NCI-H1092 (cell line): ENCODE measurements at places on chromosomes 13 and 19.

GRCh38 chr19:41552558-41552957 lies 23.4 kb upstream of the CEACAM21 start:
- no peak for DNase-seq

- DNase-seq = no peak
Observed at GRCh38 chr19:53007200-53007599, 6.5 kb upstream of the ERVV-1 start.

GRCh38 chr19:41804336-41804735 lies 7.9 kb downstream of the CEACAM3 start:
- DNase-seq = no peak

DNA sequence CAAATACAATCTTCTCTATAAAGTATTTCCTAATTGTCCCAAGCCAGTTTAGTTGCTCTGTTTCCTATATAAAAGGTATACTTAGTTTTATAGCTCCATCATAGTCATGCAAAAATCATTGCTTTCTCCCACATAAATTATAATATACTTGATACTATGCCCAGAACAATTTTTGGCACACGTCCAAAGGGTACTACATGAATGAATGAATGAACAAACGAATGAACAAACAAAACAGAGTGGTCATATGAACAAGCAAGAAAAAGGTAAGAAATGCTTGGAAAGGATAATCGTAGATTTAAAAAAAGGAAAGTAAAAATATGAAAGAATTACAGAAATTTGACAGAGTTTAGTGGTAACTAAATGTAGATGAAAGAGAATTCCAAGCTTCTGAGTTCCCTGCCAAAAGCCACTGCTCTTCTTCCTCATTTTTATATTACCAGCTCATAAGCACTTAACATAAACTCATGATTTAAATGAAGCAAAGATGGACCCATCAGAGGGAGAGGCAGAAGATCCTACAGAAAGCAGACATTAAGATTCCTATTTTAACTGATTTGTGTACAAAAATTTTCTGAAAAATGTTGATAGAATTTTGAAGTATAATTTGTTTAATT lies 123.2 kb downstream of the ENOX1 start:
- no peak for DNase-seq

- DNase-seq = no peak
Observed at GRCh38 chr19:1101337-1101698, 2.5 kb upstream of the GPX4 start.

DNA sequence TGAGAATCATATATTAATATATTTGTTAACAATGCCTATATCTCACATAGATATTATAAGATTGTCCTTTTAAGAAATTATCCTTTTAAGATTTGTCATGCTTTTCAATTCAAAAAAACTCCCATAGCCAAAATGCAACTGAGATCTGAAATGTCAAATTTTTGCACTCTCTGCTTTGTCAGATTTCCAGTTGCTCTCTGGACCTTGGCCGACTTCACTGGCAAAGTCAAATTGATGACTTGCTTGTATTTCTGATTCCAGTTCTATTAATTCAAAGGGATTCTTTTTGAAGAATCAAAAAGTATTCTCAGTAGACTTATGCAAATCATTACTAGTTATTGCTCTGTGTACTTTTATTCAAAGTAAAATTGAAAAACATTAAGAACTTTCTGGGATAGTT lies 101.2 kb upstream of the SCEL start:
- no peak for DNase-seq

DNA sequence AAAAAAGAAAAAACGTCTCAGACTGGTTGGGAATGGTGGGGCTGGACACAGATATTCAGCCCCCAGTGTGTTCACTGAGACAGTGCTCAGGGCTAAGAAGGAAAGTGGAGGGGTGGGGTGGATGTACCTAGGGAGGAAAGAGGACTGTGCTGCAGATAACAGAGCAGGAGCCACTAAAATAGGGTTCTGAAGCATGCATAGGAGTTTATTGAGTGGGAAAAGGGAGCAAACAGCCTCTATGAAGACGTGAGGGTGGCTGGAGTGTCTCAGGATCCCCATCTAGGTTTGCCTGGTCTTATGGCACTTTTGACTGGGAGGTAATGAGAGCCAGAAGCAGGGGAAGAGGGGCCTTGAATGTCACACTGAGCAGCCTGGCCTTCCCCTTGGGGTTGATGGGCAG lies 3.4 kb downstream of the MEGF8 start:
- DNase-seq = no peak

DNA sequence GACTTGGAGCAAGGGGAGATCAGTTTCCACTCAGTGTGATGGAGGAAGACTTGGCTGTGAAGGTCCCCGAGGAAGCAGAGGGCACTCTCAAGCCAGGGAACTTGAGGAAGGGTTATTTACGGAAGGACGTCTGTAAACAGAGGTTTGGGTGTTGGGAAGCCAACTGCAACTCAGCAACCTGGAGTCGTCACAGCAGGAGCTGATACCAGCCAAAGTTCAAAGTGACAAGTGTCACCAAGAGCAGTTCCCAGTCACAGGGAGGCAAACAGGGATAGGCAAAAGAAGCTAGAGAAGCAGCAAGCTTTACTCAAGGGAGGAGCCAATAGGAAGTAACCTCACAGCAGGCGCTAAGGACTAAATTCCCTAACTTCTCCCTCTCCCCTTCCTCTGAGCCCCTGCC lies 205.5 kb downstream of the EFNB2 start:
- DNase-seq = no peak

DNA sequence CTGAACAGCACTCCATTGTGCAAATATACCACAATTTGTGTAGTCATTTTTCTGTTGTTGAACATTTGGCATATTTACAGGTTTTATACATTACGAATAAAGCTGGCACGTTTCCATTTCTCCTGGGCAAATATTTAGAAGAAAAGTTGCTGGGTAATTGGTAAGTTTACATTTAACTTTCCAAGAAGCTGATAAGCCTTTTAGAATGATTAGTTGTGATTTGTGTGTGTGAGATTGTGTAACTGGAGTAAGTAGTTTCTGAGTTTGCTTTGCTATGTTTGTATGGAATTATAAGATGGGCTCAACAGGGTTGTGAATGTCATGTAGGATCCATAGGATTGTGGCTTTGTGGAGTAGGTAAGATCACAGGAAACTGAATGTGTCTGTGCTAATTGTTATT lies 1.6 kb upstream of the ZNF529 start:
- no peak for DNase-seq

GRCh38 chr19:21604351-21604926 lies 99.0 kb downstream of the ZNF429 start:
- no peak for DNase-seq

DNA sequence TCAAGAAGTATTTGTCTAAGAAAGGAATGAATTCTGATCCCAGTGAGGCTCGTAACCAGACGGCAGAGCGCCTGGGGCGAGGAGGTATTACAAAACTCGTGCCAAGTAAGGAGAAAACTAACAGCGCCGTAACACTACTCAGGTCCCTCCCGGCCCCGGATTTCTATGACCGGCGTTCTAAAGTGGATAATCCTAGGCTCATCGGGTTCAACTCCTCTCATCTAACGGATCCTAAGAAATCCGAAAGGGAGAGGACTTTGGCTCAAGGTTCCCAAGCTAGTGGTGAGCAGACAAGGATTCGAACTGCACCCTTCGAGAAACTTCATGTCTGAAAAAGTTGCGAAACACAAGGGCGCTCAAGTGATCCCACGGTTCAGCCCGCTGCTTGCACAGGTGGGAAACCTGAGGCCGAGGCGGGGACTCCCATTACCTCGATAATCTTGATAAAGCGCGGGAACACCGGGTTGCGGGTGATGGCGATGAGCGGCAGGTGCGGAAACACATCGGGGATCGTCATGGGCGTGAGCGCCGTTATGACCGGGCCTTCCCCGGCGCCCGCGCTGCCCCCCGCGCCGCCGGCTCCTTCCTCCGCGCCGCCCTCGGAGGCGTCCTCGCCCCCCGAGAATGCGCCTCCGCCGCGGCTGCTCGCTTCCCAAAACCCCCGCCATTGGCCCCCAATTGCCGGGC lies 529 bp downstream of the LONP1 start:
- no peak for DNase-seq

GRCh38 chr19:19578252-19578651 lies 40.2 kb downstream of the CILP2 start:
- DNase-seq = no peak

GRCh38 chr19:35484252-35485036 lies 5.8 kb downstream of the KRTDAP start:
- DNase-seq = no peak

- DNase-seq = no peak
Observed at GRCh38 chr13:110161112-110161882, 145.7 kb downstream of the COL4A1 start.

DNA sequence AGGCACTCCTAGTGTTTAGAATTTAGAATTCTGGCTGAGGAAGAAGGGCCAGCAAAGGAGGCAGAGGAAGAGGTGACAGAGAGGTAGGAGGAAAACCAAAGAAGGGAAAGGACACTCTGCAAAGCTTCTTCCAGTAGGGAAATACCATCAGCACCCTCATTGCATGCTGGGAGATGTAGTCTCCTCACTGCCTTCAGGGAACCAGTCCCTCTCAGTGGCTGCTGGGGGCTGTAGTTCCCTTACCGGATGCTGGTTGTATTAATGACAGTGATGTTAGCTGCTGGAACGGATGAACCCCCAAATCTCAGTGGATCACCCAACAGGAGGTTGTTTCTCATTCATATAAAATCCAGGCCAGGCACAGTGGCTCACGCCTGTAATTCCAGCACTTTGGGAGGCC lies 10.1 kb downstream of the GRIN2D start:
- DNase-seq = no peak

DNA sequence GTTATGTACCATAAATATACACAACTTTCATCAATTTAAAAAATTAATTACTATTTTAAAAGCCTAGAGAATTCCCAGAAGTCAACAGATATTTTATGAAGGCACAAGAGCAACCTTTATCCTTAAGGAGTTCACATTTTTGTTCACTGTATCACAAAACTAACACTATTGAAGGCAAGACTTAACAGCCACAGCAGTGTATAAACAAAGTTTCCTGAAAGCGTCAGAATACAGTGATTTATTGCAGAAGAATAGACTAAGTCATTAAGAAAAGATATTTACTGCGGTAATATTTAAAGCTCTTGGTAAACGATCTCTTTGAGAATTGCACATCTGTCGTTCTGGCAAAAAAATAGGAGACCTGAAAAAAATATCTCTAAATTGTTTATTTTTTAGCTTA lies 419.3 kb upstream of the NBEA start:
- no peak for DNase-seq

GRCh38 chr13:45474584-45475454 lies 10.1 kb downstream of the COG3 start:
- DNase-seq = no peak

GRCh38 chr13:57857945-57858344 lies 226.4 kb downstream of the PCDH17 start:
- DNase-seq = no peak

DNA sequence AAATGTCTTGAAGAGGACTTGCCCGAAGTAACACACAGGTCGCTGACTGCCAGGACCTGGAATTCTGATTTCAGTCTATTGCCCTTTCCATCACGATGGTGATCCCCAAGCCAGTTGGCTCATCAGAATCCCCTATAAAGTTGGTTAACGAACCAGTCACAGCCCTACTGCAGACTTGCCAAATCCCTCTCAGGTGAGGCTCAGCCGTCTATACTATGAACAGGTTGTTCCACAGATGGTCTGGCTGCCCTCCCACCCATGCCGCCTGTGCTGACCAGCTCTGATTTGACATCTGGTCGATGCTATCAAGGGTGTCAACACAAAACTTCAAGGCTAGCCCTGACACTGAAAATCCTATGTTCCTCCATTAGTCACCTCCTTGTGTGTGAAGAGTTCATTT lies 90.0 kb downstream of the RNASEH2B start:
- no peak for DNase-seq

DNA sequence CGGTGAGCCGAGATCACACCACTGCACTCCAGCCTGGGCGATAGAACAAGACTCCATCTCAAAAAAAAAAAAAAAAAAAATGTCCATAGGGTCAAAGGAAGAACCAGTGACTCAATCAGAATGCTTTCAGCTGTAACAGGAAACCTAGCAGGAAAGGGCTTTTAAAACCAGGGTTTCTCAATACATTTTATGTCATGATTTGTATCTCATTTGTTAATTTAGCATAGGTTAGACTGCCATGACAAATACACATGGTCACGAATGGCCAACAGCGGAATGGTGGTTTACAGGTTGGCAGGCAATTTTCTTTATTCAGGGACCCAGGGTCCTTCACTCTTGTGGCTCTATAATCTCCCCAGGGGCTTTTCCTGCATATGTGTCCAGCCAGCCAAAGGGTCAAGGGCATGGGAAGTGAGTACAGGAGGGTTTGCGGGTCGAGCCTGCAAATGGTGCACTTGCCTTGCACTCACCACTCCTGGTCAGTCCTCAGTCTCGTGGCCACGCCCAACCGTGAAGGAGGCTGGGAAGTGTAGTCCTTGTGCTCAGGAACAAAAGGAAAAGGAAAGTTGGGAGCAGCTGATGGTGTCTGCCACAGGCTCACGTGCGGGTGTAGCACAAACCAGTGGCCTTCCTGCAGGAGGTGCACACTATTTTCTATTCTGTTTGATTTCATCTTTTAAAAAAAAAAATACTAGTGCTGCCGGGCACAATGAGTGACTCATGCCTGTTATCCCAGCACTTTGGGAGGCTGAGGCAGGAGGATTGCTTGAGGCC lies 14.8 kb downstream of the DHX34 start:
- DNase-seq = no peak

- DNase-seq = no peak
Observed at GRCh38 chr13:30835442-30835841, 70.6 kb upstream of the MEDAG start.

- DNase-seq = no peak
Observed at GRCh38 chr19:51341976-51342580, at the start of gene VSIG10L. TSS of gene VSIG10L (minus strand) at chr19:51342139. CDS start at chr19:51342124, 15 bp downstream.

GRCh38 chr19:29526730-29527499 lies 1.1 kb downstream of the VSTM2B start:
- no peak for DNase-seq

- DNase-seq = no peak
Observed at GRCh38 chr13:104008541-104009435, 942.6 kb upstream of the SLC10A2 start.

GRCh38 chr19:4037301-4037949 lies 29.3 kb downstream of the ZBTB7A start:
- no peak for DNase-seq

DNA sequence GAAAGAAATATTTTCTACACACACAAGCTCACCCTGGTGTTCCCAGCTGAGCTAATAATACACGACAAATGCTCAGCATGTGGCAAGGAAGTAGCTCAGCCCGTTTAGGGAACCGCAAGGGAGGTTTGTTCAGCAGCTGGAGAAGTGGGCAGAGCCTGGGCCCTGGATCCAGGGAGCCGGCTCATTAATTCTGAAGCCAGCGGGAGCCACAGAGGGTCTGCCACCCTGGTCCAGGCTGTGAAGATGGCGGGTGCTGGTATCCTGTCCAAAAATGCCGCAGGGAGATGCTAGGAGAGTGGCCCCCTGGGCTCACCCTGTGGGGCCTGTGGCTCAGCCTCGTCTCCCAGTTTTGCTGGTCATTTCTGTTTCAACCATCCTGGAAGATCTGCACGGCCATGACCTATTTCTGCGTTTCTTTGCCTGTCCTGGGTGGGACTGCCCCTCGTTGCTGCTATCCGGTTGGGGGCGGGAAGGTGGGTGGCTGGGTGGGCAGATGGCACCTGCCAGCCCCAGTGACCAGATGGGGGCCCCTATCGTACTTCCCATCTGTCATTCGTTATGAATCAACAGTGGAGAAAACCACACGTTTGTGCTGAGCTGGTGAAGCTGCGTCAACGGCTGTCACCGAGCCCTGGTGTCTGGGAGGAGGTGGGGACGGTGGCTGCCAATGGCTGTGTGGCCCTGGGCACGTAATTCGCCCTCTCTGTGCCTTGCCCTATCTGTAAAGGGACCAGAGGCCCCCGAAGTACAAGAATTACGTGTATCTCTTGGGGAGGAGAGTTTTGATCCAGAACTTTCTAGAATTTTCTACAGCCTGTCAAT lies 2.7 kb upstream of the GNA15 start:
- DNase-seq = peak; percentile 57
